ENCODE measurements at places on chromosomes 13 and 19. TPM values are rescaled to one million over a fixed set of nuclear protein-coding genes. Genes with fewer than 3 reads are reported as not detected.

- no peak for DNase-seq
Measured at GRCh38 chr13:44417876-44418275, 44.3 kb downstream of the SERP2 start.

GRCh38 chr13:40026741-40027140, 371.3 kb downstream of the COG6 start:
- no peak for DNase-seq

- no peak for DNase-seq
Measured at GRCh38 chr13:110409581-110409992, 102.5 kb downstream of the COL4A2 start.

- no peak for DNase-seq
Measured at GRCh38 chr13:23025864-23026608, 154.7 kb upstream of the SGCG start.

DNA sequence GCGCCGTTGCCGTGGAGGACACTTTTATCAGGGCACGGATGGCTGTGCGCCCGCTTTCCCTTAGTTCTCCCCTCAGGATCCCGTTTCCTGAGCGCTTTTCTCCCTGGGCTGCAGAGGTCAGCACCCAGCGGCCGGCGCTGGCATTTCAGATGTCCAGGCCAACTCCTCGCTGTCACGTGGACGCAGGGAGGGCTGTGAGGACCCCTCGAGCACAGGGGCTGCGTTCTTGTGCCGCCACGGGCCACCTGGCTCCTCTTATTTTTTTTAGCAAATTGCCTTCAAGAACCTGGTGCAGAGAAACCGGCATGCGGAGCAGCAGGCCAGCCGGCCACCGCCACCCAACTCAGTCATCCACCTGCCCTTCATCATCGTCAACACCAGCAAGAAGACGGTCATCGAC, 22.3 kb downstream of the ATP4B start:
- no peak for DNase-seq

GRCh38 chr13:75356421-75356820, 125.5 kb downstream of the TBC1D4 start:
- DNase-seq, result no peak

GRCh38 chr19:7149956-7150705, 80.6 kb downstream of the ZNF557 start:
- no peak for DNase-seq

The PLIN3 gene
- total RNA-seq, result 24.6 TPM

DNA sequence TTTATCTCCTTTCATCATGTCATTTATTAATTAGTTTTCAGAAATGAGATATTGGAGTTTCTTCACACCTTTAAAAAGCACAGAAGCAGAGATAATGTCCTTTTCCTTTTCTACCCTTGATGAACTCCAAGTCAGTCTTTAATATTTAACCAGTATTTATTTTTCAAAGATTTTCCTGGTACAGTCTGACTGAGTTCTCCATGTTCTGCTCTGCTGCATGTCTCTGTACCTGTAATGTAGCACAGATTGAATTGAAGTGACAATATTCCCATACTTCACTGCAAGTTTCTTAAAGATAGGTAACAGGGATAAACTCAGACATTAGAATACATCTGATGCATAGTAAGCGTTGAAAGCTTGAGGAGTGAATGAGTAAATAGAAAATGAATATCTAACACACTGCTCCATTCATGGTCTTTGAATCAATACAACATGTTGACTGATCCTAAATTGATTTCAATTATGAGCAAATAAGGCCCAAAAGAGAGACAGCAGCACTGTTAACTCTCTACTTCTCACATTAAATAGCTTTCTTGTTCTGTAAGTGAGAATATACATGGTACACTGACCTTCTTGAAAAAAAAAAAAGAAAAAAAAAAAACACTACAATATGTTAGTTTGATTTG, 1323.6 kb upstream of the PRR20A start:
- no peak for DNase-seq

All from right lobe of liver (tissue), 6 donors.